ENCODE measurements at places on chromosomes 11 and 22.

DNA sequence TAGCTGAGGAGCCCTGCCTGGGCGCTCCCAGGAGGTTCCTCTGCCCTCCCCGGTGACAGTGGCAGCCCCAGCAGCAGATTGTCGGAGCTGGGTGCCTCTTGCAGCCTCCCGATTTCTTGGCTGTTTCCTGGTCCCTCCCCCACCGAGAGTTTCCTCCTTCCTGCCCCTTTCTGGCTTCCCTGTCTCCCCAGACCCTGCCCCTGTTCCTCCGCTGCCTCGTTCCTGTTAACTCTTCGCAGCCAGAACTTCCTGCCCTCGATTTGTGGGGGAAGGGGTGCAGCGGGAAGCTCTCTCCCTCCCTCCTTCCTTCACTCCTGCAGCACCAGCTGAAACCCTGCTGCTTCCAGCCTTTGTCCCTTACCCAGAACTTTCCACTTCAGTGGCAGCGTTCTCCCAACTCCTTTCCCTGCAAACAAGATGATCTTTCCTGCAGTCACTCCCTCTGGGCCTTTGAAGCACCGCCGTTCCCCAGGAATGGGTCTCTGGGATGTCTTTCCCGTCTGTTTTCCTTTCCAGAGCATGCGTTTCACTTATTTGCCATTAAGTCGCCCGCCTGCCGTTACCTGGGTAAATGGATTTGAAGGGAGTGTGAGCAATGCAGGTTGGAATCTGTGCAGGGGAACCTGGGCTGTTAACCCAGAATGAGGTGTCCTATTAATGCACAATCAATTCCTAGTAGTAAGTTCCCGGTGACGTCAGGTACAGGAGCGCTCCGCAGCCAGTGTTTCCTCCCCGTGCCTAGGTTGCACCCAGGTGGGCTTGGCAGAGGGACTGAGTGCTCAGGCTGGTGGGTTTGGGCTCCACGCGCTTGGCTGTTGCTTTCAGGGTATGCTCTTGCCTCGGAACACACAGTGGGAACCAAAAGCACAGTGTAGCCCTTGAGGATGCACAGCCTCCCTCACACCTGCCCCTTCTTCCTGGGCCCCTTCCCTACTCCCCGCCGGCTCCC, 4.3 kb downstream of the GRK2 start:
- DNase-seq = peak; percentile 38

DNA sequence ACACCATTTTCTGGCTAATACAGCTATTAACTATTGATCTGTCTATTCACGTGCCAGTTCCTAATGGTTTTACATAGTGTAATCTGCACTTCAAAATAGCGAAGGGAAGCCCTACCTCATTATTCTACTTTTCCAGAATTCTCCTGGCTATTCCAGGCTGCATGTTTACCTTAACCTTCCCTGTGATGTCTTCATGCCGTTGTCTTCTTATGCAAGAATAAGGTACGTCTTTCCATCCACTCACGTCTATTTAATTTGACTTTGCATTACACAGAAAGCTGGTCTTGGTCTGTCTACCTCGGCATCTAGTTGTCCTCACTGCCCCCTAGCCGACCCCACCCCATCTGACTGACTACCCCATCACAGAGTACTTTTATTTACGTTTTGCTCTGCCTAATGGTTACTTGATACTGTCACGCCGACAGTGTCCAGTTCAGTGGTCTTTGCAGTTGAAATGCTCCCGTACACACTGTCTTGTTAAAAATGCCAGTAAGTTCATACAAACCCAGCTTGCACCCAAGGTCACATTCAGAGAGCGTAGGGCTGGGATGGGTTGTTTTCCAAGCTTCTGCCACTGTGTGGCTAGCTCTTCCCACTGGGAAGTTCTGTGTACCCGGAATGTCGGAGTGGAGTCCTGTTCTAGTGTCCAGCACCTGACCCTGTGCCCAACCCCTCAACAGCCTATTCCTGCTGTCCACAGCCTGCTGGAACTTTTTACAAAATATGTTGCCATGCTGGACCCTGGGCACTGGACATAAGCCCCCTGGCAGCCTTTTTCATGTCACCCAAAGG, 15.0 kb downstream of the NEAT1 start:
- peak; percentile 41 for DNase-seq

DNA sequence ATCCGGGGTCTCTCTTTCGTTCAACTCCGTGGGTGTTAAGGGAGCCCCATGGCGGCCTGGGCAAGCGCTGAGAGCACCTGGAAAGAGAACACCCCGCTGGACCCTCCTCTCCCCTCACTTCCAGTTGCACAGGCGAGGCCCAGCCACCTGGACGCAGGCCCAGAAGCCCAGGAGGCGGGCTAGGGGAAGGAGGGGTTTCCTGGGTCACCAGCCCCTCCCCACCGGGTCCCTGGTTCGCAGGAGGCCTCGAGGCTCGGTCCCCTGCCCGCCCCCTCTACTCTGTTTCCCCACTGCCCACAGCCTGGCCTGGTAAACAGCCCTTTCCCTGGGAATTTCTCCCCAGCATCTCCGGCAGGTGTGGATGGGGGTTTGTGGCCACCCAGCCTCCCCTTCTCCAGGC, 8.5 kb upstream of the NFAM1 start:
- no peak for DNase-seq

GRCh38 chr11:83054904-83055380, 16.8 kb downstream of the RAB30 start:
- no peak for DNase-seq

- peak; percentile 70 for DNase-seq
Observed at GRCh38 chr11:44556735-44557409, 8.6 kb upstream of the CD82 start.

- DNase-seq = peak; percentile 62
Observed at GRCh38 chr11:116454020-116454645, 318.7 kb downstream of the BUD13 start.

DNA sequence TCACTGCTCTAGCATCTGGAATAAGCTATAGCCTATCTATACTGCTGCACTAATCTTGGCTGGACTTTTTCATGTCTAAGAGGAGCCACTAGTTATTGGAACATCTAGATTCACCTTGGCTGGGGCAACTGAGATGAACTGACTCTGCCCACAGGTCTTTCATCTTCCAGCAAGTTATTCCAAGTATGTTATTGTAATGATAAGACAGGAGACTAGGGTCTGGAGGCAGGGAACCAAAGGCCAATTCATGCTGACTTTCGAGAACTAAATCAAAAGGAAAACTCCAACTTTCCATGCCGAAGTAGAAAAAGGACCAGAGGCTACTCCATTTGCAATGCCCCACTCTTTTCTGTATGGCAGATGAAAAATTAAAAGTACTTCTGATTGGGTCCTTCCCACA, 1243.0 kb upstream of the RAG2 start:
- peak; percentile 74 for DNase-seq

- DNase-seq = no peak
Observed at GRCh38 chr11:488062-488461, 19.0 kb downstream of the RNH1 start.

GRCh38 chr22:19291218-19291579, 320 bp downstream of the CLTCL1 start:
- peak; percentile 49 for DNase-seq

DNA sequence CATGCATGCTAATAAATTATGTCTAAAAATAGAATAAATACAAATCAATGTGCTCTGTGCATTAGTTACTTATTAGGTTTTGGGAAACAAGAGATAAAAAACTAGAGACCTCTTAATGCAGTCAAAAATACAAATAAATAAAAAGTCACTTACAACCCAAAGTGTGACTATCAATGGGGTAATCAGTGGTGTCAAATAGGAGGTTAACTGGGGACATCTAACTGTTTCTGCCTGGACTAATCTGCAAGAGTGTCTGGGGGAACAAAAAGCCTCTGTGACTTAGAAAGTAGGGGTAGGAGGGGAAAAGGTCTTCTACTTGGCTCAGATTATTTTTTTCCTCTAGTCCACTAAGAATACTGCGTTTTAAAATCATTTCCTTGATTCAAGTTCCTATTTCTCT, 810 bp upstream of the HBB start:
- DNase-seq = no peak

DNA sequence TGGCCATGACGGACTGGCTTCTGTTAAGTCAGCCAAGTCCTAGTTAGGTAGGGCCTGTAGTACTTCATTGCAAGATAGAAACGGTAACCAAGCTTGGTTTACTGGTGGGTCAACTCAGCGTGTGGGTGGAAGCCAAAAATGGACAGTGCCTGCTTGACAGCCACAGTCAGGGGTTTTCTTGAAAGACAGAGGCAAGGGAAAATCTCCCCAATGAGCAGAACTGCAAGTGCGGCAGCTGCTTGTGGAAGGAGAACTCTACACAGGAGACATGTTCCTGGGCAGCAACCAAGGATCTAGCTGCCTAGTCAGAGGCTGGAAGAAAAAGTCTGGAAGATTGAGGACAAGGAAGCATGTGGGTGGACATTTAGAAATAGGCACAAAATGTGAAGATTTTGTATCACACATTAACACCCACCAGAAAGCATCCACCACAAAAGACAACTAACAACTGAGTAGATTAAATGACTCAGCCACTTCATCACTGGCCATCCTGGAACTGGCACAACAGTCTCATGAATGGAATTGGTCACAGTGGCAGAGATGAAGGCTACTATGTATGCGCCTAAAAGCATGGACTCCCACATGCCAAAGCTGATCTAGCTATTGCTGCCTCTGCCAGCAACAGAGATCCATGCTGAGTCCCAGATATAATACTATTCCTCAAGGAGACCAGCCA, 40.9 kb upstream of the SCUBE2 start:
- DNase-seq = peak; percentile 11

DNA sequence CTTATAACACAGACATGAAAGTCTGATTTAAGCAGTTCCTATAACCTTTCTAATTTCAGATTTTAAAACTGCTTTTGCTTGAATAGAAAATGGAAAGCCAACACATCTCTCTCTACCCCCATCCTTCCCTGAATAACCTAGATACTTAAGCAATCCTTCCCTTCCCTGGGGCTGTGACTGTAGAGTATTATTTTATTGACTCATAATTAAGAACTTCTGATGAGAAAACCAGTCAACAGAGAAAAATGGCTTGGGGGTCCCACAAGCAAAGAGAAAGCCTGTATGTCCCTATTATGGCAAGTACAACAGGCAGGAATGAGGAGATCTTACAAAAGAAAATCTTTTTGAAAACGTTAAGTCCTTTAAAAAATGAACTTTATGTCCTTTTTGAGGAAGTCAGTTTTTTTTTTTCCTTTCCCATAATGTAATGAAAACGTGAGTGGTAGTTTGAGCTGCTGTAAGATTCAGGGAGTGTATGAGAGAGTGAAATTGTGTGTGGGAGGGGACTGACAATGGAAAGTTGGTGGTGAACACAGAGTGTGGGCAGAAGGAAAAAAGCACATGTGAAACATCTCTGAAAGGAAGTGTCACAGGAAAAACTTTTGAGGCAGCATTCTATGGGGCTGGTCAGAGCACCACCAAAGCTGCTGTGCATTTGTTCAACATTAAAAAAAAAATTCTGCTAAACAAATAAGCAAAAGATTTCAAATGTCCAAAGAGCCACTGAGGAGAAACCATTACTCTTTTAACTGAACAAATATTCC, 154.6 kb downstream of the MAML2 start:
- DNase-seq = peak; percentile 28

GRCh38 chr22:47401592-47401898, 639.1 kb downstream of the TBC1D22A start:
- DNase-seq = no peak

DNA sequence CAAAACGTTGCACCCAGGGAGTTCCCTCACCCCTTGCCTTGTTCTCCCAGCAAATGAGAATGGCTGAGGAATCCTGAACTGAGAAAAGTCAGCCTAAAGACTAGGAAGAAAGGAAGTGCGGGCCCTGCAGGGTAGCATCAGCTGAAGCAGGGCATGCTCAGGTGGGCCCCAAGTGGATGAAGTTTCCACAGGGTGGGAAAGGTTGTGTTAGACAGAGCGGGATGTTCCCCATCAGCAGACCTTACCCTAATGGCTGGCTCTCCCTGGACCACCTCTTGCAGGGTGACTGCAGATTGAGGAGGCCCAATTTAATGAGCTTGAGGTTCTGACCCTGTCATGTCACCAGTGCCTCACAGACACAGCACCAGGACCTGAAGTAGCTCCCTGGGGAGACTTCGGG, 81.5 kb upstream of the MYOD1 start:
- DNase-seq = no peak

- no peak for DNase-seq
Observed at GRCh38 chr22:27463121-27463660, 338.4 kb downstream of the MN1 start.

- DNase-seq = peak; percentile 96
Observed at GRCh38 chr11:9568854-9569587, 4.4 kb upstream of the WEE1 start.

GRCh38 chr11:5611627-5612026, 13.2 kb upstream of the TRIM34 start:
- no peak for DNase-seq

- DNase-seq = peak; percentile 65
Observed at GRCh38 chr11:123111465-123111864, 49.5 kb upstream of the HSPA8 start.

DNA sequence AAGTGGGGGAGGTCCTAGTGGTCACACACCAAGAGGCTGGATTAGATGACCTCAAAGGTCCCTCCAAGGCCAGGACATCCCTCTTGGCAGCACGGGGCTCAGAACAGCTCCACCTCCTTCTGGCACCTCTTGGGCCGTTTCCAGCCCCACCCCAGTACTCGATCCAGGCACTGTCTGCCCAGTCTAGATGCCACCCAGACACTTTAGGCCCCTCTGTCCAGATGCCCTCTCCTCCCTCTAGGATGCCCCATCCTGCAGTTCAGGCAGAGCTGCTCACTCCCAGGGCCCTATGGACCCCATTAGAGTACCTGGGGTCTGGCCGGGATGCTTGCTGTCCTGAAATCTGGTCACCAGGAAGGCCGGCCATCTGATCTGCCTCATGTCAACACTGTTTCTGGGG, 34.7 kb upstream of the PRR5 start:
- no peak for DNase-seq

GRCh38 chr22:20648306-20648903, 125.5 kb upstream of the SERPIND1 start:
- no peak for DNase-seq

DNA sequence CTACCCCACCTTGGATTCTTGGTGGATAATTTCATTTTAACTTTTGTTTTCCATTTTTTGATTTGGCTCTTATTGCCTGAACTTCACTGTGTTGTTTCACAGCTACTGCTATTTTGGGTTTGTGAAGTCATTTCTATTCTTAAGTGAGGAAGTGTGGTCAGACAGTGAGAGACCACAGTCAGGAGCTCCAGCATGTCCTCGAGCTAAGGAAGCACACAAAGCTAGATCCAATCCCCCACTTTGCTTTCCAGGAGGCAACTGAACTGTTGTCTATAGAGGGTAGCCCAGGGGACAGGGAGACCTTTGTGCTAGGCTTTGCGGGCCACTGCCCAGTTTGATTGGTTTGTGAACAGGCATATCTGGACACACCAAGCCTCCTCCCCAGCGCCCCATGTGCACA, 251.8 kb upstream of the KIRREL3 start:
- no peak for DNase-seq

GRCh38 chr22:22802339-22802970, 85.2 kb upstream of the IGLL5 start:
- DNase-seq = no peak

Data from astrocyte of the hippocampus (primary cell).